Amygdala (tissue), 56 donors: ENCODE measurements at places on chromosomes 16 and 17.

- no peak for DNase-seq
Measured at GRCh38 chr17:46944931-46945330, 22.0 kb downstream of the GOSR2 start.

- DNase-seq = no peak
Measured at GRCh38 chr16:23355106-23355670, 53.1 kb downstream of the SCNN1B start.

GRCh38 chr16:57503366-57503765 is 17.1 kb upstream of the DOK4 start:
- DNase-seq = no peak

GRCh38 chr17:19978209-19978802 is 678 bp upstream of the AKAP10 start:
- DNase-seq = no peak

DNA sequence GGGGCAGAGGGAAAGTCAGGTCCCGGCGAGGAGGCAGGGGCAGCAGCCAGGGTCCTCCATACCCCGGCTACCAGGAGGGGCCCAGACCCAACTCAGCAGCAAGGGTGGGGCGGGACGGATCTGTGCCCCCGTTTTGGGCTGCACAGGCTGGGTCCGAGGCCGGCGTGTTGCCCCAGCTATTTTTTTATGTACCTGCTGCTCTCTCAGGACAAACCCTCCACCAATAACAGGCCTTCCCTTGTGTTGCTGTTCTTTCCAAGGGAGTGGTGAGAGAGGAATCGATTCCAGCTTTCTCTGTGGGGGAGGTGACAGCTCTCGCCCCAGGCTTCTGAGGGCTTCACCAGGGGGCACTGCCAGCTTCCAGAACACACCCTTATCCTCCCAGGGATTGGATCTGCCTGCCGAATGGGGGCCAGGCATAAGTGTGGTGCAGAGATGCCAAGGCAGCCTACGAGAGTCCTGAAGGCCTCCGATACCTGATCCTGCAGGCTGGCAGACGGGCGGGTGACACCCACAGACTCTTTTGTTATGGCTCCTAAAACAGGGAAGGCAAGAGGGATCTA is 22.3 kb downstream of the RTN4RL1 start:
- DNase-seq = no peak

GRCh38 chr16:12348733-12349704 is 372.5 kb downstream of the SNX29 start:
- no peak for DNase-seq

GRCh38 chr16:31698901-31699300 is 171.2 kb downstream of the AHSP start:
- no peak for DNase-seq

GRCh38 chr17:81405411-81405872 is 10.2 kb downstream of the BAHCC1 start:
- DNase-seq = no peak

- DNase-seq = no peak
Measured at GRCh38 chr17:7363311-7363710, 8.4 kb downstream of the TMEM95 start.

DNA sequence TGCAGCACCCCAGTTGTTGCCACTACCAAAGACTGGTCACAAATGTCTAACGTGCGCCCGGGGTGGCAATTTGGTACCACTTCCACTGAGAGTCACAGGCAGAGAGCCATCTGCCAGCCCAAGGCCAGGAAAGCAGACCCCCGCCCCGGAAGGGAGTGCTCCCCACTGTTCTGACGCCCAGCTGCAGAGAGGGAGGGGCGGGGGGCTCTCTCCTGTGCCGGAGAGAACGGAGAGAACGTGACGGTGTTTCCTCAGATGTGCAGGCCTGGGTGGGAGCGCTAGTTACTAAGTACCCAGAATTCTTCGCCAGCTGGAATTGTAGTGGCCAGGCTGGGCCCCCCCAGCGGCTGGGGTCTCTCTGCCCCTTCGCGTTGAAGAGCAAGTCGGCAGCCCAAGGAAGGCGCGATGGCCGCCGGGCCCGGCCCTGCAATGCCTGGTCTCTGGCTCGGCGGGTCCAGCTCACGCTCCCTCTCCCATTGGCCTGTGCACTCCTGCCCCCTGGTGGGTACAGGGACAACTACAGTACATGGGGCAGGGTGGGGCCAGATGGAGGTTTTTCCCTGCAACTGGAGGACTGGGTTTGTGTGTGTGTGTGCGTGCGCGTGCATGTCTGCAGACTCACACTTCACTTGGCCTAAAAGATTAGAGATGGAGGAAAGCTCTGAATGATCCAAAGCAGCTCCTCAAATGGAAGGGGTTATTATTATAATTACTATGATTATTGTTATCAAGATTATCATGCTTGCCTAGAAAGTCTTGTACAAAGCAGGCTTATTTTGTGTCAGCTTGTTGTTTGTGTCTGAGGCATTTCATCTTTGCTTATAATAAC is 107.1 kb downstream of the AMFR start:
- peak; percentile 61 for DNase-seq

GRCh38 chr16:11692651-11693050 is 24.4 kb downstream of the SNN start:
- DNase-seq = no peak

DNA sequence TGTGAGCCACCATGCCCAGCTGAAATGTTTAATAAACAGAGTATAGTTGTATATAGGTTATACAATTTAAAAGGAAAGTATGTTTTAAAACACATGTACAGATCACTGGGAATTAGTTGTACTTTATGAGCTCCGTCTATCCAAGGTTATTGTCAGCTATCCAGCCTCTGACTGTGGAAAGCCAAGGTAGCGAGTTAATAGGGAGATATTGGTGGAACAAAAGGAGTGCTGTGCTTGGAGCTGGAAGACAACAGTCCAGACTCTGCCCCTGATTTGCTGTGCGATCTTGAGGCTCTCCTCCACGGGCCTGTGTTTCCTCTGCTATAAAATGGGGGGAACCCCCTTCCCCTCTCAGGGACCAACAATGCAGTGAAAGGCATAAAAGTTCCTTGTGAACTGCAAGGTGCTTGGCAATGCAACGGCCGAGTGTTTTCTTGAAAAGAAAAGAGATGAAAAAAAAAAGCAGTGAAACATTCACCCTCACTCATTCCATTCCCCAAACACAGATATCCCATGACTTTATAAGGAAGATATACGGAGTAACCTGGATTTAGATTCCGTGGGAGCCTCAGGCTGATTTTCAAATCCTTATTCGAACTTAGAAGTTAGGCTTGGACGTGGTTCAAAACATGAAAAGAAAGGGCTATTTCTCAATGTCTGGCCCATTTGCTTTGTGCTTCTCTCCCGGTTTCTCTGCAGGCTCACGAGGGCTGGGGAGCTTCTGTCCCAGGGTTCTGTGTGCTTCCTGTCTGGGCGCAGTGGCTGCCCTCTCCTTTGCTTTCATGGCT is 34.1 kb downstream of the CUEDC1 start:
- DNase-seq = no peak

DNA sequence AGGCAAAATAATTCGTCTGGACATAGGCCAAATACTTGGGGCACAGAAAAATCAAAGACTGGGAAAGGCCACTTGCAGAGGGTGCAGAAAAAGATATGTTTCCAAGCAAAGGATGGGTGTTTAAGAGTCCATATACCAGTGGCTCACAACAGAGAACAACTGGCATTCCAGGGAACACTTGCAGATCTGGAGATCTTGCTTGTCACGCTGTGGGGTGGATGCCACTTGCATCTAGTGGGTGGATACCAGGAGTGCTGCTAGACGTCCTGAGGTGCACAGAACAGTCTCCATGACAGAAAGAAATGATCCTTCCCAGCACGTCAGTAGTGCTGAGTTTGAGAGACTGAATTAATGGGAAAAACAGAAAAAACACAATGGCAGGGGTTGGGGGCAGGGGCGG is 8.4 kb downstream of the CBX8 start:
- no peak for DNase-seq

- no peak for DNase-seq
Measured at GRCh38 chr16:56972403-56973293, 10.9 kb downstream of the CETP start.

DNA sequence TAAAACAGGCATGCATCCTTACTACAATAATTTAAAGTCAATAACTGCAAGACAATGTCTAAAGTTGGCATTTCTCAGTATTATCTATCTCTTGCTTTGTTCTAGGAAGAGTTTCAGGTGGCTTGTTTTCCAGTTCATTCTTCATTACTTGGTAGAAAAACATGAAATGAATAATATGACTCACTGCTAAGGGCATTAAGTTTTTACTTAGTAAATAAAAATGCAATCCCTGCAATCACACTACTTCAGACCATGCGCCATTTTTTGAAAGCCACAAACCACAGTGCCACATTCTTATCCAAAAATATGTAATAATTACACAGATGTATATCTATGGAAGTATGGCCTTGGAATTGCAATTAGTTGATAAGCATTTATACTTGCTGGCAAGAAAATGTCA is 55.4 kb downstream of the CREBBP start:
- no peak for DNase-seq

- no peak for DNase-seq
Measured at GRCh38 chr17:73093286-73093685, 798 bp upstream of the SLC39A11 start.

DNA sequence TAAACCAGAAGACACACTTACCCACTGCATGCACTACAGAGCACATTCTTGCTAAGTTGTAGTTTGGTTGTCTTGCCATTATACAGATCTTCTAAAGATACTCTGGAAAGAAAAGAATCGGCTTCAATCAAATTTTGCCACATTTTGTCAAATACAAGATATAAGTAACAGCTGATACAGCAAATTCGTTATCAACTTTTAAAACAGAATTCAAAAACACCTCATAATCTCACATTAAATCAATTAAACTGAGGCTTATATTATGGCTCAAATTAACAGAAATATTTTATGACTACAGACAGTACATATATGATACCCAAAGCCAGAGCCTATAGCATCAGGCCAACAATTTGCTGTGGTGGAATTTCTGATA is 5.4 kb downstream of the DNAJA2 start:
- no peak for DNase-seq

GRCh38 chr17:33292981-33293867 is at the start of gene ASIC2:
TSS of gene ASIC2 (minus strand) at chr17:33293295.
- no peak for DNase-seq

- no peak for DNase-seq
Measured at GRCh38 chr17:35713069-35713728, 18.2 kb upstream of the RASL10B start.

GRCh38 chr16:1054660-1055556 is 17.6 kb upstream of the SSTR5 start:
- peak; percentile 30 for DNase-seq

DNA sequence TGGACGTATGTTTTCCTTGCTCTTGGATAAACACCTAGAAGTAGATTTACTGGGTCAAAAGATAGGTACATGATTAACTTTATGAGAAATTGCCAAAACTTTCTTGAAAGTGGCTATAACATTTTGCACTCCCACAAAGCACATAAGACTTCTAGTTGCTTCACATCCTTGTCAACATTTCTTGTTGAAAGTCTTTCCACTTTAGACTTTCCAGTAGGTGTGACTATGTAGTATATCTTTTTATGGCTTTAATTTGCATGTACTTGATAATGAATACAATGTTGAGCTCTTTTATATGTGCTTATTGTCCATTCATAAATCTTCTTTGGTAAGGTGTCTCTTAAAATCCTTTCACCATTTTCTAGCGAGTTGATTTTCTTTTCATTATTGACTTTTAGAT is 241.2 kb upstream of the RPL38 start:
- DNase-seq = no peak

DNA sequence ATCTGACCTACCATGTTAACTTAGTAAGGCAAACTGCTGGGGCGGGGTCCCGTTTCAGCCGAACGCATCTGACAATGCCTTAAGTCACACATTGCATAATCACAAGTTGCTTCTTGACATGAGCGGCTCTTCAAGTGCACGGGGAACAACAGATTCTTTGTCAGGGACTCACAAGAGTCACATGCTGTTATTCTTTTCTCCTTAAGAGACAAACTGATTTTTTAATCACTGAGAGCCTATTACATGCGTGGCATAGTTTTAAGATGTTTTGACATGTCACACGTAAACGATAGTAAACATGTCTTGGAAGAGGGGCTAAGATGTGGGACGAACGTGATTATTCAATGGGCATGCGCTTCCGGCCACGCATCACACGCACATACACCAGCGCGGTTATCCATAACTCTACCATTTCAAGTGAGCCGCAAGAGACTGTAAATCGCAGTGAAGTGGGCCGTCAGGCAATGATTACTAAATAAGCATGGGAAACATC is 63.4 kb downstream of the ADCY9 start:
- DNase-seq = no peak

- DNase-seq = no peak
Measured at GRCh38 chr17:42131981-42132432, 9.4 kb downstream of the HSPB9 start.

GRCh38 chr17:59105852-59106462 is 723 bp downstream of the TRIM37 start:
- peak; percentile 67 for DNase-seq

- no peak for DNase-seq
Measured at GRCh38 chr17:21532763-21533385, 156.7 kb downstream of the KCNJ12 start.

DNA sequence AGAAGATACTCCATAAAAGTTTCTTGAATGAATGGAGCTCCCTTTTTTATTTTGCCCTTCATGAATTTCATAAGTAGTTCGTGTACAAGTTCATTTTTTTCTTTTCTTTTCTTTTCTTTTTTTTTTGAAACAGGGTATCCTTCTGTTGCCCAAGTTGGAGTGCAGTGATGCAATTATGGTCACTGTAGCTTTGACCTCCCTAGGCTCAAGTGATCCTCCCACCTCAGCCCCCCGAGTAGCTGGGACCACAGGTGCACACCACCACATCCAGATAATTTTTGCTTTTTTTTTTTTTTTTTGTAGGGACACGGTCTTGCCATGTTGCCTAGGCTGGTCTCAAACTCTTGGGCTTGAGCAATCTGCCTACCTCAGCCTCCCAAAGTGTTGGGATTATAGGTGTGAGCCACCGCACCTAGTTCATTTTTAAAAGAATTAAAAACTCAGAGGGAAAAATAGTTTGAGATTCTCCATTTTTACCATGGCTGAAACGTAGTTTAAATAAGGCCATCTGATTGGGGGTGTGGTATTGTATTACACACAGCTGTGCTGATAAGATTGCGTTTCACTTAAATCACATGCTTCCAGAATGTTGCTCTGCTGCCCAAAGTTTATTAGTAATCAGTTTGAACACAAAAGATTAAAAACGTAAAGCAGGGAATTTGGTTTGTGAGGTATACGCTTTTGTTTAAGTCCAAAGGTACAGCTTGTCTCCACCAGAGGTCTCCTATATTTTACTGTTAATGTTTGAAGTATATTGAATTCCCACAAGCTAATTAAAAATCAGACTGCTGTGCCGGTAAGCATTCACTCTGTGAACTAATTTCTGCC is 154.1 kb downstream of the SOCS1 start:
- DNase-seq = no peak
